ENCODE measurements at places on chromosomes 3 and 15. TPM values are rescaled to one million over a fixed set of nuclear protein-coding genes. Genes with fewer than 3 reads are reported as not detected.
A peak's percentile ranks its signal among the peaks of the same experiment; 100 is the strongest.

ITGB5 gene
- total RNA-seq: 0.65 TPM

ANKRD34C gene
- not detected for total RNA-seq

ATP2B2 gene
- total RNA-seq: not detected

DNA sequence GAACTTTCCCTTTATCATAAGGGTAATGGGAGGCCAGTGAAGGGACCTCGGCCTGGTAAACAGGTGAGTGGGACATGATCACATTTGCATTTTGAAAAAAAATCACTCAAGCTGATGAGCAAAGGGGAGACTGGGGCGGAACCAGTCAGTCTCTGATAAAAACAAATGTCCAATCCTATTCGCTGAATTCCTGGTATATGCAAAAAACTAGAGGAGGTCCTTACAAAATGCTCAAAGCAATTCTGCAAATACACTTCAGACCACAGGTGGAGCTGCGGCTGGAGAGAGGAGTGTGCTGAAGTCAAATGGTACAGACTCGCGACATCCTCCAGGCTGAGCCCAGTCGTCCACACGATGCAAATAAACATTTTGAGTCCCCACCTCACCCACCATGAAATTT, 166.7 kb downstream of the FOXP1 start:
- H3K27ac ChIP-seq: no peak overlapping the region
- H3K27me3 ChIP-seq: no peaks in the 10 kb centered on the region
- peak; percentile 38 for DNase-seq

GRCh38 chr3:9710174-9710739, 6.6 kb downstream of the CPNE9 start:
- peaks cover 6% of the 10 kb centered on the region for H3K4me1 ChIP-seq
- H3K27ac ChIP-seq: no peak overlapping the region
- no peak overlapping the region for H3K4me3 ChIP-seq
- H3K36me3 ChIP-seq: no peaks in the 10 kb centered on the region

DNA sequence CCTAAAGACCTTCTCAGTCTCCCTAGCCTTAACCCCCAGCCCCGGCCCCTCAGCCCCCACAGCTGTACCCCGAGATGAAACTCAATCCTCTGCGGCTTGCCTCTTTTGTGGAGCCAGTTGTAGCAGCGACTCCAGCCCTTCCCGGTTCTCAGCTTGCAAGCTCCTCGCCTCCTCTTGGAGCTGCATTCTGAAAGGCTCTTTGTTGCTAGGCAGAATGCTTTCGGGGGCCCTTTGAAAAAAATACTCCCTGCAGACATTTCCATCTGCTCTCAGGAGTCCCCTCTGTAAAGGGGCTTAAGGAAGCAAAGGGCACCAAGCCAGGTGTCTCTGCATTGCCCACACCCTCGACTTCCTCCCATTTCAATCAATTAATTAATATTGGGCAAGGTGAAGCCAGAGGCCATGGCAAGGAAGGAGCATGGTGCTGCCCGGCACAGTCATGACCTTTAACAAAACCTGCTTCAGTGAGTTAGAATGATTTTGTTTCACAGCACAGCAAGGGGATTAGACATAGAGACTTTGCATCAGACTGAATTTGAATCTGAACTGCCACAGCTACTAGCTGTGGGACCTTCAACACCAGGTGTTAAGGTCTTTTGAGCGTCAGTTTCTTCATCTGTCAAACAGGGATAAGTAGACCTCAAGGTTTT, 65.5 kb downstream of the SRGAP3 start:
- H3K27me3 ChIP-seq: no peaks in the 10 kb centered on the region
- H3K4me3 ChIP-seq: no peak overlapping the region
- H3K27ac ChIP-seq: no peak overlapping the region
- no peak for DNase-seq
- peaks cover 20% of the 10 kb centered on the region for H3K4me1 ChIP-seq
- H3K36me3 ChIP-seq: no peaks in the 10 kb centered on the region

GRCh38 chr3:88369337-88369736, 219.6 kb downstream of the C3orf38 start:
- H3K36me3 ChIP-seq: peaks cover 2% of the 10 kb centered on the region
- no peak overlapping the region for H3K27ac ChIP-seq
- H3K27me3 ChIP-seq: no peaks in the 10 kb centered on the region
- DNase-seq: no peak
- H3K4me3 ChIP-seq: no peak overlapping the region
- H3K4me1 ChIP-seq: no peaks in the 10 kb centered on the region

DNA sequence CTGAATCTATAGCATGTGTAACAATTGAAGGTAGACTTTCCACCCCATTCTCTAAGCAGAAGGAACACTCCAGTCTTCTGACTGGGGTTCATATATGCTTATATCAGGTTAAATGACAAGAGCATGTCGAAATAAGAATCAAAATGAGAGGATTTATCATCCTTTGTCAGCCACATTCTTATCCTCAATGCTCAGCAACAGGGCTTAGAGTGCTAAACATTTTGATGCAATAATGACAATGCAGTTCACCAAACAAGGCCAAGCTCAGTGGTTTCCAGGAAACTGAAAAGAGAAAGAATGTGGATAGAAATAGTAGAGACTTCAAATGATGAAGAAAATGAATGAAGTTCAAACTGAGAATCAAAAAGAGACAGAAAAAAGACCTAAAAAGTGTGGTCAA, 78.0 kb downstream of the FSIP1 start:
- H3K27ac ChIP-seq: no peak overlapping the region
- no peaks in the 10 kb centered on the region for H3K27me3 ChIP-seq
- no peaks in the 10 kb centered on the region for H3K36me3 ChIP-seq
- H3K4me3 ChIP-seq: no peak overlapping the region
- H3K4me1 ChIP-seq: no peaks in the 10 kb centered on the region
